ENCODE measurements at places on chromosomes 12 and 14. TPM values are rescaled to one million over a fixed set of nuclear protein-coding genes. Genes with fewer than 3 reads are reported as not detected.

DNA sequence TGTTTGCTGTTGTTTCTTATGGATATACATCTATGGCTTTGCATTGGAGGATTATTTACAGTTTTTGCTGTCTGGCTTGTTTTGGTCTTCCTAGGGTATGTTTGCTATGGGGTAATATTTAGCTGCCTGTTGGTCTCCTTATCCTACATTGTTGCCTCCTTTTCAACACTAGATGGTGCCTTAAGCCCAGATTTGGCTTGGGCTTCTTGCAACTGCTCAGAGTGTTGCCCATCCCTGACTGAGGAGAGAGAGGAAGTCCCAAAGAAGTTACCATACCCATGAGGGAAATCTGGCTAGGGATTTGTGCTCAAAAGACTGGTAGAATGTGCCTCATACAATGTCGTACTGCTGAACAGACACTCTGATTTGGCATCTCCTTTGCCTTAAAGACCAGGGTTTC is 94.6 kb upstream of the MUCL1 start:
- no peak overlapping the region for H3K4me3 ChIP-seq
- H3K4me1 ChIP-seq = peaks cover 3% of the 10 kb centered on the region
- H3K27ac ChIP-seq = no peak overlapping the region
- DNase-seq = no peak
- no peaks in the 10 kb centered on the region for H3K36me3 ChIP-seq

Gene GPHN
- total RNA-seq = 18.8 TPM

- peaks cover 45% of the 10 kb centered on the region for H3K4me1 ChIP-seq
- DNase-seq = no peak
- no peak overlapping the region for H3K4me3 ChIP-seq
- H3K36me3 ChIP-seq = no peaks in the 10 kb centered on the region
Observed at GRCh38 chr14:50225067-50225973, 6.1 kb downstream of the SOS2 start.

DNA sequence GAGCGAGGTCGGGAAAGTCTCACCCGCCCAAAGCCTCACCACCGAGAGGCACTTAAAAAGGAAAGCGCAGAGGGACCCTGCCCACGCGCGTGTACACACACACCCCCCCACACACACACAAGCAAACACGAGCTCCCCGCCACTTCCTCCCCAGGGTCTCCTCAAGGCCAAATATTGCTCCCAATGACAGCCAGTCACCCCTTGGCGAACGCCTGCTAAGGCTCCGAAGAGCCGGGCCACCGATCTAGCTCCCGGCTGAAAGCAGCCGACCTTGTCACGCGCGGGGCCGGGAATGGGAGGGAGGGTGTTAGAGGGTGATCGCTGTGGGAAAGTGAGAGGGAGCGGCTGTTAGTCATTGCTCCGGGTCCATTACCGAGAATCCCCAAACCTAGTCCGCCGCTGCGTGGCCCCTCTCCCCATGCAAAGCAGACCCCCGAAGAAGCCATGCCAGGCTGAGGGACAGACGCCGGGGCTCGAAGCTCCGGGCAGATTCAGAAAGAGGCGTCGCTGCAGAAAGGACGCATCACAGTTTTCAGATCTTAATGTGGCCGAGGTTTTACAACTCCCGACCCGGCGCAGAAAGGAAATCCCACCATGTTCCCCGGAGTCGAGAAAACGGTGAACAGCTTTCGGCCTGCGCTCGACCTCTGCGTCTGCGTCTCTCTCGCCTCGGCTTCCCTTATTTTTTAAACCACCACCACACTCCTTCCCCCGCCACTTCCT is 2.6 kb downstream of the BMP4 start:
- no peak for DNase-seq
- no peaks in the 10 kb centered on the region for H3K36me3 ChIP-seq
- no peak overlapping the region for H3K27ac ChIP-seq

GRCh38 chr14:30138567-30138966 is 210.9 kb upstream of the PRKD1 start:
- H3K27ac ChIP-seq = no peak overlapping the region
- no peaks in the 10 kb centered on the region for H3K4me1 ChIP-seq
- no peaks in the 10 kb centered on the region for H3K27me3 ChIP-seq
- H3K4me3 ChIP-seq = no peak overlapping the region
- DNase-seq = no peak

- no peak for DNase-seq
- no peaks in the 10 kb centered on the region for H3K36me3 ChIP-seq
- H3K27me3 ChIP-seq = no peaks in the 10 kb centered on the region
- H3K4me1 ChIP-seq = no peaks in the 10 kb centered on the region
- H3K4me3 ChIP-seq = no peak overlapping the region
- H3K27ac ChIP-seq = no peak overlapping the region
Observed at GRCh38 chr12:89507015-89507824, 17.4 kb downstream of the GALNT4 start.

Gene LETMD1
- total RNA-seq = 83.7 TPM

Gene MCRS1
- total RNA-seq = 78.4 TPM

DNA sequence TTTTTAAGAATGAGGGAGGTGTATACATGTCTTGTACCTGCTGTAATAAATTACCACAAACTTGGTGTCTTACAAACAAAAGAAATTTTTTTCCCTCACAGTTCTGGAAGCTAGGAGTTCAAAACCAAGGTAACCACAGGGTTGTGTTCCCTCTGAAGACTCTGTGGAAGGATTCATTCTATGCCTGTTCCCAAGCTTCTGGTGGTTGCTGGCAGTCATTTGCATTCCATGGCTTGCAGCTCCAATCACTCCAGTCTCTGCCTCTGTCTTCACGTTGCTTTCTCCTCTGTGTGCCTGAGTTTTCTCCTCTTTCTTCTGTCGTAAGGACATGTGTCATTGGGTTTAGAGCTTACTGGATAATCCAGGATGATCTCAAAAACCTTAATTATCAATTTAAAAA is 15.4 kb upstream of the ZNF641 start:
- H3K27ac ChIP-seq = no peak overlapping the region
- no peak for DNase-seq
- H3K27me3 ChIP-seq = peaks cover 9% of the 10 kb centered on the region
- no peaks in the 10 kb centered on the region for H3K36me3 ChIP-seq

DNA sequence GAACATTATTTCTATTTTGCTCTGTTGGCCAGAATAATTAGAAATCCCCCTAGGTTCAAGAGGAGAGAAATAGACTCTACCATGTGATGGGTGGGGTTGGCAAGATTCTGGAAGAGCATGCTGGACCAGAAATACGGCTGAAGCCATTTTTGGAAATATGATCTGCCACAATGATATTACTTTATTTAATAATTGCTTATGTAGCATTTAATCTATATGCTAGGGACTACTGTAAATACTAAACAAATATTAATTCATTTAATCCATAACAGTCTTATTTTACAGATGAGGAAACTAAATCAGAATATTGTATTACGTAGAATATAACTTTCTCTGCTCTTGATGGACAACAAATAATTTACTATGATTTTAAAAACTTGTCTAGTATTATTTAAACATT is 193.7 kb downstream of the RAD51B start:
- no peaks in the 10 kb centered on the region for H3K36me3 ChIP-seq
- no peak overlapping the region for H3K27ac ChIP-seq
- H3K4me1 ChIP-seq = no peaks in the 10 kb centered on the region
- no peak for DNase-seq
- no peak overlapping the region for H3K4me3 ChIP-seq

DNA sequence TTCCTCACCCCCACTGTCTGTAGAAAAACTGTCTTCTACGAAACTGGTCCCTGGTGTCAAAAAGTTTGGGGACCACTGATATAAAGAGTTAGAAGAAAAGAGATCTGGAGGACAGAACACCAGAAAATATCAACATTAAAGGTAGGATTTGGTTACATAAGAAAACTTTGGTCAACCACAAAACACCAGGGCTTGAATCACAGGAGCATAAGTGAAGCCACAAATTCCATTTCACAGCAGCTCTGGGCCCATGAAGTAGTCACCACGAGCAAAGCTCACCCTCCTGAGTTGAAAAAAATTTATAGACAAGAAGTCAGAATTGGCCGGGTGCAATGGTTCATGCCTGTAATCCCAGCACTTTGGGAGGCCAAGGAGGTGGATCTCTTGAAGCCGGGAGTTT is 19.4 kb downstream of the RALGAPA1 start:
- H3K4me1 ChIP-seq = no peaks in the 10 kb centered on the region
- DNase-seq = no peak
- H3K4me3 ChIP-seq = no peak overlapping the region
- H3K36me3 ChIP-seq = no peaks in the 10 kb centered on the region
- no peaks in the 10 kb centered on the region for H3K27me3 ChIP-seq

DNA sequence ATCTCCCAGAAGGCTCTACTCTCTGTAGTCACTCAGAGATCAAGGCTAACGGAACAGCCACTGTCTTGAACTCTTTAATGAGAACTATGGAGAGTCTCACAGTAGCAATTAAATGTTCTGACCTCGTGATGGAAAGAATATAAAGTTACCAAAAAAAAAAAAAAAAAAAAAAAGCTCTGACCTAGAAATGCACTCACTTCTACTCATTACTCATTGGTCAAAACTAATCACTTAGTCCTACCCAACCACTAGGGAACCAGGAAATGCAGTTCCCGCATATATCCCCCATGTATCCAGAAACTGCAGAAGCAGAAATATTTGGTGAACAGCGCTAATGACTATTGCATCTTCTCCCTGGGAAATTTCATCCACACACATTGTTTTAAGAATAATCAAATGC is 29.5 kb upstream of the C12orf76 start:
- H3K36me3 ChIP-seq = no peaks in the 10 kb centered on the region
- H3K27ac ChIP-seq = no peak overlapping the region
- no peaks in the 10 kb centered on the region for H3K27me3 ChIP-seq

Gene STAT2
- 192 TPM for total RNA-seq

GRCh38 chr14:24928386-24928900 is 121.5 kb downstream of the STXBP6 start:
- H3K36me3 ChIP-seq = no peaks in the 10 kb centered on the region
- no peaks in the 10 kb centered on the region for H3K4me1 ChIP-seq
- no peak for DNase-seq
- H3K4me3 ChIP-seq = no peak overlapping the region
- H3K27ac ChIP-seq = no peak overlapping the region

Gene CEBPE
- 0.69 TPM for total RNA-seq

Gene CCNK
- total RNA-seq = 83.4 TPM

Measured in CD4-positive, alpha-beta memory T cell (primary cell).